Small intestine (tissue), 16 donors: ENCODE measurements at places on chromosomes 2 and 18.

DNA sequence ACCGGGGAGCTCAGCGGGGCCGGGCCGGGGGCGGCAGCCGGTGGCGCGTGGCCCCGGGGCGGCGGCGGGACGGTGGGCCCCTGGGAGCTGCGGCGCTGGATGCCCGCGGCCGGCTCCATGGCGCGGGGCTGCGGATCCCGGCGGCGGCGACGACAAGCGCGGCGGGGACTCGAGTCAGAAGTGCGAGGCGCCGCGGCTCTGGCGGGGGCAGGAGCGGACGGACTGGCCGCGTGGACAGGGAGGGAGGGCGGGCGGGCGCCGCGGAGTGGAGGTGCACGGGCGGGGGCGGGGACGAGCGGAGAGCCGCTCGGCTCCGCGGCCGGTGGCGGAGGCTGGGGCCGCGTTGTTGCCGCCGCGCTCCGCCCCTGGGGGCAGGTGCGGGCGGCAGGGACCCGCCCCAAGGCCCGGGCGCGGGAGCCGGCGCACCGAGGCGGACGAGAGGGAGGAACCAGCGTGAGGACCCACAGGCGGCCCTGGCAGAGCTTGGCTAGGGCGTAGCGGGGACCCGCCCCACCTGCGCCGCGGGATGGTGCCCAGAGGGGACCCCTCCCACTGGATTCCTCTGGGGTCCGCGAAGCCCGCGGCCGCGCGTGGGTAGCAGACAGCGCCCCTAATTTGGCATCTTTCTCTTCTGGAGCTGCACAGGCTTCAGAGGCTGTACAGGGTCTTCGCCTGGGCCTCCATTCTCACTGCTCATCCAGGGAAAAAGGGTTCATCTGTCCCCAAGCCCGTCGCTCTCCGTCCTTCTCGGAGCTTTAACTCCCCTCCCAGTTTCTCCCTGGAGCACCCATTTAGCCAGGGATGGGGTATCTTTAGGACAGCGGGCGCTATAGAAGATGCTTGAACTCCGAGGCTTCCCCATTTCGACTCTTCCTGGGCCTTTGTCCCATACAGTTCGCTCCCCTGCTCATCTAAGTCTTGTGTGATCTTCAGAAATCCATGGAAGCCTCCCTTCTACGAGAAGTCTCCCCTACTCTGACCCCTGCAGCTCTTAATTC, at the start of gene TMEM163:
Gene TMEM163, minus strand, starts transcription at position 184 of the 998 bp plus-strand sequence.
- DNase-seq, result no peak

DNA sequence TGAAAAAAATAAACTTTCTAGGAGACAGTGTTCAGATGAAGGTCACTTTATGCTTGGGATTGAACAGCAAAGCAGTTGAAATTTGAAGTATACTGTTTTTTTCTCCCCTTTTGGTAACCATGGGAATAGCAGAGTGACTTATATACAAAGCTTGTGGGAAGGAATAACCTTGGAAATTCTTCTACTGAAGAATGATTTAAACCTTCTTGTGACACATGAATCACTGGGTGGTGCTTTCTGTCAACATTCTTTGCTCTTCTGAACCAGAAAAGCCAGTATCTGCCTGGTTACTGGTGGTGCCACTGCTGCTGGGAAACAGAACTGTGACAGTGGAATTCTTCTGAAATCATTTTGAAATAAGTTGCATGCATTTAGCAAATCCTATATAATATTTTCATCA, 39.4 kb upstream of the RND3 start:
- no peak for DNase-seq

DNA sequence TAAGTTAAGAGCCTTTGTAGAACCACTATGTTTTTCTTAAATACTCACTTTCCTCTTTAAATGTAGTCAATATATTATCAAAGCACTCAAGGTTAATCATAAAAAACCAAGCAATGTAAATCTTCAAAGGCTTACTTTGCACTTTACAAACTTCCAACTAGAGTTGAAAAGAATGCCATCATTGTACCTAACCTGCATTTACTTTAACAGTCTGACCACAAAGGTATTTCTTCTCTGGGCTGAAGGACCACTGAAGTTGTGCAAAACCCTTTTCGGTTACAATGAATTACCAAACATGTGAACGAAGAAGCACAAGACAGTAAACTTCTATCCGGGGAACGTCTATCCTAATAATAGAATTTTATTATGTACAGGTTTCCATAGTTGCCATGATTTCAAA, 3.0 kb downstream of the HNRNPLL start:
- peak; percentile 31 for DNase-seq

DNA sequence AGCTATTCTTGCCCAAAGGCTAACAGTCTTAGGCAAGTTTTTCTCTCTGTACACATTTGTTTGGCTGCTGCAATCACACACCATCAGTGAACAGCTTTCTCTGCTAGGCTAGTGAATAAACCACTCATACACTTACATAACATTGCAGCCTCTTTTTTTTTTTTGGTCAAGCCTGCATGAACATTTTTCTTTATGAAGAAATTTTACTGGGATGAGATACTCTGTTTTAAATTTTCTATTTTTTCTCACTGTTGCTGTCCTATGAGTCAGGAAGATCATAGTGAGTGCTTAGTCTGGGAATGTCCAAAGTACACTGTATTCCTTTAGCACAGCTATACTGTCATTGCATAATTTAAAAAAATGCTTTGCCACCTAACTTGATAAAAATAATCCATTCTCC, 58.5 kb downstream of the ROCK1 start:
- peak; percentile 43 for DNase-seq

DNA sequence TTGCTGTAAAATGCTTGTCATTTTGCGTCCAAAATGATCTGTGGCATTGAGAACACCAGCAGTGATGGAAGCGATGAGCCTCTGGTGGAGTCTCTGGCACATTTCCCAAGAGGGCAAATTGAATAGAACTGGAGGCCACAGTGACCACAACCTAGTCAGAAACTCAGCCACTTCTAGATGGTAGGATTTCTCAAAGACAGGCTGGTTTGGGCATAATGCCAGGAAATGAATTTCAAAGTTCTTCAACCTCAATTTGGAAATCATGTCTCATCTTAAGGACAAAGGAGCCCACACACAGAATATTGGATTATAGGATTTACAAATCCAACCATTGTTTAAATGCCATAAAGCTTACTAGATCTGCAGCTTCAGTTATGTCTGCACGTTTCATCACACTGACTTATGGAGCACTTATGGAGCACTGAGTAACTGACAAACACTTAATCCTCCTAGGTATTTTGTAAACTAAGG, 132.1 kb downstream of the COL6A3 start:
- DNase-seq, result no peak

- no peak for DNase-seq
Measured at GRCh38 chr2:29761278-29761677, 160.1 kb downstream of the ALK start.

- no peak for DNase-seq
Measured at GRCh38 chr2:171718720-171719119, 31.5 kb downstream of the DYNC1I2 start.

GRCh38 chr2:111192776-111193368, 72.2 kb downstream of the BCL2L11 start:
- peak; percentile 35 for DNase-seq

- no peak for DNase-seq
Measured at GRCh38 chr2:16351541-16351940, 314.1 kb downstream of the CYRIA start.

DNA sequence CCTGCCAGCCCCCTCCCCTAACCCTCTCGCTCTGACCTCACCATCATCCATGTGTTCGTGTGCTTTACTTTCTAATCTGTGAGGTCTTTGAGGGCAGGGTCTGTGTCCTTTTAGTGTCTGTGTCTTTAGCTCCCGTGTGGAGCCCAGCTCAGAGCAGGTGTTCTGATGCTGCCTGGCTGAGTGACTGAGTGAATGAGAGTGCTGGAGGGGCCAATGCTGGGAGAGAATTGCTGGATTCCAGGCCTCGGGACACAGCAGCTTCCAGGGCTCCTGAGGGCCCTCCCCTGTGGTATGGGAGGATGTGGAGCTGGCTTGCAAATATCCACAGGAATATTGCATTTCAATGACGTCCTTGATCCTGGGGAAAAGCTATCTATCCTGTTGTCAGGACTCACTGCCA, 160.6 kb downstream of the ANKRD30B start:
- DNase-seq, result no peak

GRCh38 chr2:231212329-231212845, 14.0 kb downstream of the ARMC9 start:
- DNase-seq, result no peak

DNA sequence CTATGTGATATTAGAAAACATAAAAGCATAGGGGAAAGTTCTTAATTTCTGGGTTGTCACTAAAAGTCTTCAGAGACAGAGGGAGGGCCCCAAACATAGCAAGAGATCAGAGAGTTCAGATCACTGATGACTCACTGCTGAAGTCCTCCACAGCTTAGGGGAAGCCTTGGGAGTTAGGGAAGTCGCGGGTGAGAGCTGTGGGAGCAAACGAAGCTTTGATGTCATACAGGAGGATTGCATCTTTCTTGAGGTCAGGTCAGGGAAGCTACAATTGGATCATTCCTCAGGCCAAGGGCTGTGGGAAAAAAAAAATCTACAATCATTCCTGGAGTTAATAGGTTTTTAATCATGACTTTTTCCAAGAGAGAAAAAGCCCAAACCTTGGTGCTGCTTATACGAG, 96.2 kb downstream of the COPS8 start:
- no peak for DNase-seq

DNA sequence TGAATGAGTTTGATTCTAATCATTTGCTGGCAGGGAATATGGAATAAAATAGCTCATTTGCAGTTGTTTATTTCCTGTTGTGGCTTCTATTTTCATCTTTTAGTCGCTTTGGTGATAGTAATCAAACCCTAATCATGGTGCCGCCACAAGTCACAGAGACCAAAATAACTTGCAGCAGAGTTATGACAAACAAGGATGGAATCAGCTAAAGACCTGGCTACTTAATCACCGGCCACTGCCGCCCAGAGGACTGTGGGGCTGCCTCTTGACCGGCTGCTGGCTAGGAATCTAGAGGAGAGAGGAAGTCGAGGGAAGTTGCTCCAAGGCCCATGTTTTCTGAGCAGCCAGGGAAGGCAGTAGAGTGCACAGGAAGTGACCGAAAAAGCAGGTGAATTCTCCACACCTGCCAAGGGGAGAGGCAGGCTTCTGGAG, 5.1 kb upstream of the SMAD7 start:
- DNase-seq, result no peak

GRCh38 chr18:76610933-76611749, 116.1 kb upstream of the ZNF516 start:
- DNase-seq, result no peak

GRCh38 chr2:54290356-54291025, 34.5 kb upstream of the TSPYL6 start:
- no peak for DNase-seq

- no peak for DNase-seq
Measured at GRCh38 chr2:234763002-234763873, 188.6 kb upstream of the SH3BP4 start.

DNA sequence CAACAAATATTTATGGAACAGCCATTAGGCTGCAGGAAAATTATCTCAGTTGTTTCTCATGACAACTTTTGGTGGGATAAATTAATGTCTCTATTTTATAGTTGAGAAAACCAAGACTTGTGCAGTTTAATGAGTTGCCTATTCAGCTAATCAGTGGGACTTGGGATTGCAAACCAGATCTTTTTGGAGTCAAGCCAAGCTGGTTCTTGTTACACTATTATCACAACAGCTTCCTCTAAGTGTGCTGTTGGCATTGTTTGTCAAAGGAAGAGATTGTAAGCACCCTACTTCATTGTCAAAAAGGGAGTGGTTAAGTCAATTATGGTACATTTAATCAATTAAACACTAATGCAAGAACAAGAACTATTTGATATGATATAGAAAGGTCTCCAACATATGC, 119.2 kb downstream of the PAX3 start:
- no peak for DNase-seq

DNA sequence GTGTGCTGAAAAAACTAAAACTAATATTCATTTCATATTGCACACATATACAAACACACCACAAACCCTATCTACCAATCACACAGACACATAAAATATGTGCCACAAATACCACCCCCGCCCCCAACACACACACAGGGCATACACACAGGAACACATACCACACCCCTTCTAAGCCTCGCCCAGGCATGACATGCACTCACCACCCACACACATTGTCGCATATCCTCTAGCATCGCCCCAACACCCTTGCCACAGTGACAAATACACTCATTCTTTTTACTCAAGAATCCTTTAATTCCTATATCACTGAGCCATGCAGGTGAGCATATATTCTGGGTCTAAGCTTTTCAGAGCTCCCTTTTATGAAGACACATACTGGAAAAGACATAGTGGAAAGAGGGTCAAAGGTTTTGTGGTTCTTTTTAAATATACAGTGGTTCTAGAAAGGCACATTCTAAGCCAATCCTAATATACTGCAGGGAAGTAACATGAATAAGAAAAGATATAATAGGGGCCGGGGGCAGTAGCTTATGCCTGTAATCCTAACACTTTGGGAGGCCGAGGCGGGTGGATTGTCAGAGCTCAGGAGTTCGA, 24.5 kb upstream of the LCLAT1 start:
- no peak for DNase-seq

GRCh38 chr2:80326214-80326613, 21.7 kb upstream of the LRRTM1 start:
- DNase-seq, result no peak

DNA sequence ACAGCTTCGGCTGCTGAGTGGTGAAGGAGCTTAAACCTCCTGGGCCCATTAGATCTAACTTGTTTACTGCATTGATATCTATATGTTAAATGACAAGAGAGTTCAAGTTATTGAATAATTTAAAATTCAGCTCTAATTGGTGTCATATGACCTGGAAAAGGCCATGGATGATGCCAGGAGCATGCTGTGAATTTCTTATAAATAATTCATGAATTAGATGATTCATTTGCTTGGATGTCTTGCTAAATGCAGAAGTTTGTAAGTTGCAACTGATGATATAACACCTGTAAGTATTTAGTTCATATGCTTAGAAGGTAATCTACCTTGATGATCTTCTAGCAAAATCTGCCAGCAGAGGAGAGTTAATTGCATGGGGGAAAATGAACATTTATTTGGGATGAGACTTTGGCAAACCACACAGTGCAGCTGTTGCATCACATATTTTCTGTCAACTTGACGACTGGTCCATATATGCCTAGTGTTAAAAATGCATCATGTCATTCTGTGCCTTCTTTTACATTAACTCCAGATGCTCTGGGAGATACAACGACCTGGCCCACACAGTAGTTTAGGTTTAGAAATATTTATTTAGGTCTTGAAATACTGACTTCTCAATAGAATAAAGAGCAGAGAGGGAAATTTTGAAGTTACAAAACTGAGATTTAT, 226.3 kb downstream of the KIAA1328 start:
- DNase-seq, result no peak

DNA sequence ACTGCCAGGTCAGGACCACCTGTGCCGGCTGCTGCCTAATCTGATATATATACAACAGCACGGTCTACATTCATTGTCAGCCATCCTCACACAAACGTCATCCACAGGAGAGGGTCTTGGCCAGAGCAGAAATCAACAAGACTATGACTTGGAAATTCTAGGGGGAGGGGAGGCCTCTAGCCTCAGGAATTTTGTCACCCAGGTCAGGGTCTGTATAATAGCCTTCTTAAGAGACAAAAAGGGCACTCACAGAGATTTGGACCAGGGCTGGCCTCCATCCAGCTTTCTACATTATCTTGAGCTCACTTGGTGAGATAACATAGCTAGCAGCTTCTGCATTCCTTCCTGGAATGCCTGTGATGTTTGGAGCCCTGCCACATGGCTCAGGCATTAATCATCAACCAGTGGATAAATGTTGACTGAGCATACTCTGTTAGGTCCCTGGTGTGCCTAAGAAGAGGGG, 50.4 kb upstream of the CTIF start:
- peak; percentile 85 for DNase-seq

GRCh38 chr2:104563398-104563996, 290.4 kb upstream of the POU3F3 start:
- DNase-seq, result no peak
